Activated CD4-positive, alpha-beta T cell treated with anti-CD3 and anti-CD28 coated beads, Interleukin-10, Interleukin-2, amounts not matched to agents 100 ng/mL and 50 ng/mL, durations not matched to agents 16 hours and 8 hours (primary cell): ENCODE measurements at places on chromosomes 2 and 18.

GRCh38 chr18:56233595-56233994 lies 404.8 kb downstream of the TXNL1 start:
- DNase-seq: no peak

DNA sequence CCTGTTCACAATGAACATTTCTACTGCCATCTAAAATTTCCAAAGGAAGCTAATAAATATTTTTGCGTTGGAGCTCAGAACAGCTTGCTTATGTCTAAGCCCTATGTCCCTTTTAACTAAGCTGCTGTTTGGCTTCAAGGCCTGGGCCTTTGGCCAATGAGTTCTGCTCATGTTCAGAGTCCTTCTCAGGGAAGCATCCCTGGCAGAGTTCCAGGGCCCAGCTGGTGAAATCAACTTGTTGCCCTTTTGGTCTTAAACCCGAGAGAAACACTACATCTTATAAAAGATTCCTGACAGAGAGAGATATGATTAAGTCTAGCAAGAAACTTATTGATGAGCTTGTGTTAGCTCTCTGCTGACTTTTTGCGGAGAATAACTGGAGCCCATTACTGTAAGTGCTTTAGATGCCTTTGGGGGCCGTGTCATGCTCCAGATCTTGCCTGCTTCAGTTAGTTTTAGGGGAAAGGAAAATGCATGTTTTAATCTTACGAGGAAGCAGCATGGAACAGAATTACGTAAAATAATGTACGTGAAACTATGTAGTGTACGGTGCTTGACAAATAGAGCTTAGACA lies 102.5 kb upstream of the NOSTRIN start:
- no peak for DNase-seq

DNA sequence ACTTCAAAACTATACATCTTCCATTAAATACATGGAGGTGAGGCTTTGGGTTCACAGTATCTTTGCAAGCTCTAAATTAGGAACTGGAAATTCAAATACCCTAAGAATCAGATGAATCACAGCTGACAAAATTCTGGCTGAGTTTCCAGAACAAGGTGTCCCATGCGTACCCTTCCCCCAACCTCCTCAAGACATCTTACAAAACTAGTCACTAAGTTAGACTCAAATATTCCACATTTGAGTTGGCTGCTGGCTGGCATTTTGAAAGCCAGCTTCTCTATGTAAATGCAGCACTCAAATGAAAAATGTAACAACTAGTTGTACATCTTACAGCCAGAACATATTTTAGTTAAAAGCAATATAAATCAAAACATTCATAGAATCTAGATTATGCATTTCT lies 131.0 kb upstream of the ARL5A start:
- DNase-seq: no peak

GRCh38 chr18:48154828-48155227 lies 224.4 kb upstream of the SMAD2 start:
- DNase-seq: no peak

- DNase-seq: no peak
Measured at GRCh38 chr2:15092691-15093090, 460.2 kb downstream of the LRATD1 start.

DNA sequence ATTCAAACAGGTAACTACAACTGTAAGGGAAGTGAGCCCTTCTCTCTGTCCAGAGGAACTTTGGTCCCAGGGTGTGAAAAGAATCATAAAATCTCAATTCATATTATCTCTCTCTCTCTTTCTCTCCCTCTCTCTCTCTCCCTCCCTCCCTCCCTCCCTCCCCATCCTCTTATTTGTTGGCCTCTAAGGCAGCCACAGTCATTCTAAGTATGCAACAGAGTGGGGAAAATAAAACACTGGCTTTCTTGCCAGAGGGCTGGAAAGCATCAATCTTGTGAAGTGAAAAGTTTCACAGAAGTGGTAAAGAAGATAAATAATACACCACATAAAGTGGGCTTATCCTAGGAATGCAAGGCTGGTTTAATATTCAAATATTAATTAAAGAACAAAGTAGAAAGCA lies 95.6 kb upstream of the KCNH7 start:
- DNase-seq: no peak
